ENCODE measurements at places on chromosomes 12 and 14.

DNA sequence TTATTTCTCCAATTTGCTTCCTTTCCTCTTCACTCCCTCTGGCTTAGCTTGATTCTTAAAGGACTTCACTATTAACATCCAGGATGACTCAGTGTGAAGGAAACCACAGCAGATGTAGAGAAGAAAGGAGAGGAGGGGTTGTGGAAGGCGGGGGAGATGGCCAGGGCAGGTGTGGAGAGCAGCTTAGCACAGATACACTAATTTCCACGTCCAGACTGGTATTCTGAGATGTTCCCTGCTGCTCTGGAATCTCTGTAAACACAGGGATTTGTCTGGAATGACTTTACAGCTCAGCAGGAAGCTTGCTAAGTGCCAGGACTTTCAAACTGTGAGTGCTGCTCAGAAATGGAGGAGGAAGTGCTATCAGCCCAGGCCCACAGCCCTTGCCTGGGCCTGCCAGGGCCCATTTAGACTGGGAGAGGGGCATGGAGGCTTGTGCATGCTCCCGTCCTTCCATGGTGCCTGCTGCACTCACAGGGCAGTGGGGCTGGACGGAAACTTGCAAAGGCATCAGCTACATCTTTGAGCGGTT is 202.5 kb upstream of the DDHD1 start:
- DNase-seq, result no peak

GRCh38 chr12:106281804-106282203 is 20.7 kb upstream of the TCP11L2 start:
- DNase-seq, result no peak

DNA sequence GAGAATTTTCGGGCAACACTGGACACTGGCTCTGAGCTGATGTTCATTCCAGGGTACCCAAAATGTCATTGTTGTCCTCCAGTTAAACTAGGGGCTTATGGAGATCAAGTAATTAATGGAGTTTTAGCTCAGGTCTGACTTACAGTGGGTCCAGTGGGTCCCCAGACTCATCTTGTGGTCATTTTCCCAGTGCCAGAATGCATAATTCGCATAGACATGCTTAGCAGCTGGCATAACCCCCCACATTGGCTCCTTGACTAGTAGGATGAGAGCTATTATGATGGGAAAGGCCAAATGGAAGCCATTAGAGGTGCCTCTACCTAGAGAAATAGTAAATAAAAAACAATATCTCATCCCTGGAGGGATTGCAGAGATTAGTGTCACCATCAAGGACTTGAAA is 818.9 kb downstream of the TMTC2 start:
- DNase-seq, result no peak

DNA sequence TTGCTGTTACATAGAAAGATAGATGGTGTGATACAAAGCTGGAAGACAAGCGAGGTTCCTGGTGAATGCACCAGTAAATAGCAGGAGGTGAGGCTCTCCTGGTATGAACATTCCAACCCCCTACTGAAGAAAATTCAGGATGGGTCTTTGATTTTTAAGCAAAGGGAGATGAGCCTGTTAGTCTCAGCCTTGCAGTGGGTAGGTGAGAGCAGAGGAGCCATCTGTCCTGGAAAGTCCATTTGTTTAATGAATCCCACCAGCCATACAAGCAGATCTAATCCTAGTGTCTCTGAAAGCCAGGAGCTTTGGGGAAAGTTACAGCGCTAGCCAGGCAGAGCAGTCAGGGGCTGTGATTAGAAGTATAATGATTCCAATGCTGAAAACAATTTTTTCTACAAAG is 234.8 kb upstream of the FOXN3 start:
- no peak for DNase-seq

DNA sequence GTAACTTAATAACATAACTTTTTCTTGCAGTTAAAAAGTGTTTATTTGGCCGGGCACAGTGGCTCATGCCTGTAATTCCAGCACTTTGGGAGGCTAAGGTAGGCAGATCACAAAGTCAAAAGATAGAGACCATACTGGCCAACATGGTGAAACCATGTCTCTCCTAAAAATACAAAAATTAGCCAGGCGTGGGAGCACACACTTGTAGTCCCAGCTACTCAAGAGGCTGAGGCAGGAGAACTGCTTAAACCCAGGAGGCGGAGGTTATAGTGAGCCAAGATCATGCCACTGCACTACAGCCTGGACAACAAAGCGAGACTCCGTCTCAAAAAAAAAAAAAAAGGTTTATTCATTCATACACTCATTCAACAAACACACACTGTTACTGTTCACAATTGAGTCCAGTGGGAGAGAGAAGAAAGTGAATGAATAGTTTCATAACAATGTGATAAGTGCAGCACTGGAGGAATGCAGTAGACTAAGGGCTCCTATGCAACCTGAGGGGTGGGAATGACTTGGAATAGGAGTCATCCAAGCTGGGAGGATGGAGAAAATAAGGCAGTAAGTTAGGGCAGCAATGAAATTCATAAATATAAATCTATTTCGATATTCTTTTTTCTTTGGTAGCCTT is 19.8 kb downstream of the DAD1 start:
- DNase-seq, result no peak

GRCh38 chr14:50676814-50677516 is 8.9 kb upstream of the SAV1 start:
- no peak for DNase-seq

- DNase-seq, result no peak
Observed at GRCh38 chr12:65826353-65827171, 2.3 kb downstream of the HMGA2 start.

GRCh38 chr12:1536817-1537216 is 57.6 kb downstream of the FBXL14 start:
- DNase-seq, result no peak

DNA sequence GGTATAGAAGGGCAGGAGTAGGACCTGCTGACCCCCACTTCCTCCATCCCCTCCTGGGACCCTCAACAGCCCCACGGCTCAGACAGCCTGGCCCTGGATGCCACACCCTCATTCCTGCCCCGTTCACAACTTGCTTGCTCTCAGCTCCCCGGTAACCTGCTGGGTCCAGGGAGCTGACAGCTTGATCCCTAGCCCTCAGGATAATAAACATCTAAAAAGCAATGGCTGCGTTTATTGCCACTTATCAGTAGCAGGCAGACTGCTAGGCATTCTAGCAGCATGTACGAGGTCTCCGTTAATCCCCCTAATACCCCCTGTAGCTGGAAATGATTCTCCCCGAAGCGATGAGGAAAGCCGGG is 24.3 kb upstream of the RPLP0 start:
- no peak for DNase-seq

- DNase-seq, result no peak
Observed at GRCh38 chr12:88062474-88062873, 33.3 kb upstream of the C12orf50 start.

- DNase-seq, result no peak
Observed at GRCh38 chr12:64080319-64081007, 141.6 kb downstream of the KICS2 start.

GRCh38 chr12:122150127-122150681 is 23.8 kb downstream of the IL31 start:
- no peak for DNase-seq

DNA sequence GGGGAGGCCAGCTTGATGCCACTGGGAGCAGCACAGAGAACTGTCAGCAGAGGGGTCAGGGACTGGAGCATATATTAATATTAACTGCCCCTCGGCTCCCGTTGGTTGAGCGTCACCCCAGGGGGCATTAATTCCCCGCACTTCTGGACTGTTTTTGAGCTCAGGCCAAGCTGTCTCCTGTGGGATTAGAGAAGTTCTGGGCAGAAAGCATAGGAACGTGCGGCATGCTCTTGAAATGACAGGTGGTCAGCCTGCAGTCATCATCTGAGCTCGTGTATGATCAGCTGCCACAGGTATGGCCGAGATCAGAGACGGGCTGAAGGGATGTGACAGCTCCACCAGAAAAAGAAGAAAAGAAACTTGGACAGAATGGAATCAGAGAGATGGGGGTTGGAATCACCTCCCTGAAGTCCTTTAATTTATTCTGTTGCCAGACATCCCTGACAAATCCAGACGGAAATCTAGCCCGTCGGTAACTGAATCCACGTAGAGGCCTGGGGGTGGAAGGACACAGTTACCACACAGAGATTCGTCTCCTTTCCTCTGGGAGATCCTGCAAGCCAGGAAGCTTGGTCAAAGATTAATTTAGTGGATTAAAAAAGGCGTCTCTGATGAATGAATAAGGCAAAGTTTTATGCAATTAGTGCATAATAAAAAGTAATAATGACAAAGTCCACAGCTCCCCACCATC is 23.6 kb downstream of the NR1H4 start:
- DNase-seq, result no peak

- DNase-seq, result no peak
Observed at GRCh38 chr14:34619471-34619870, 10.5 kb downstream of the SNX6 start.

GRCh38 chr14:96090441-96091148 is 51.4 kb downstream of the C14orf132 start:
- no peak for DNase-seq

GRCh38 chr12:709455-710020 is 42.8 kb upstream of the WNK1 start:
- DNase-seq, result no peak

- no peak for DNase-seq
Observed at GRCh38 chr14:68315081-68315480, 477.8 kb downstream of the ZFP36L1 start.

DNA sequence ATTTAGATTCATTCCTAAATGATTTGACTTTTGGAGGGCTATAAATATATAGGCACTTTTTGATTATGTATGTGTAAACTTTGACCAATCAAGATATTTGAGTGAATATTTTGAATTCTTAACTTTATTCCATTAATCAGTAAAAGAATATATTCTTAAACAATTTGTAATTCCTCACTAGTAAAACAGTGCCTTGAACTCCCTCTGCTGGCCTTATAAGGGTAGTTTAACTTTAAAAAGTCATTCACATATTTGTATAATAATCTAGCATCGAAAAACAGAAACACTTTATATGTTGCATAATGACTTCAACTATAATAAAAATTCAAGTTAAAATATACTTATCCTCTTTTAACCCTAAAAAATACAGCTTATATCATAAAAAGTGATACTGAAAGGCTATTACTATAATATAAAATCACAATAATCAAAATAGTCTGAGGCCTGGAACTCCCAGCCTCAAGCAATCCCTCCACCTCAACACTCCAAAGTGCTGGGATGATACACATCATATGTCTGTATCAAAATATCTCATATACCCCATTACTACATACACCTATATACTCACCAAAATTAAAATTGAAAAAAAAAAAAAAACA is 31.2 kb downstream of the CCDC59 start:
- no peak for DNase-seq

GRCh38 chr12:68497702-68498101 is 113.0 kb upstream of the RAP1B start:
- no peak for DNase-seq

- DNase-seq, result no peak
Observed at GRCh38 chr12:122503147-122503751, 2.5 kb upstream of the ZCCHC8 start.

- no peak for DNase-seq
Observed at GRCh38 chr12:101110866-101111265, 99.2 kb downstream of the SLC5A8 start.

DNA sequence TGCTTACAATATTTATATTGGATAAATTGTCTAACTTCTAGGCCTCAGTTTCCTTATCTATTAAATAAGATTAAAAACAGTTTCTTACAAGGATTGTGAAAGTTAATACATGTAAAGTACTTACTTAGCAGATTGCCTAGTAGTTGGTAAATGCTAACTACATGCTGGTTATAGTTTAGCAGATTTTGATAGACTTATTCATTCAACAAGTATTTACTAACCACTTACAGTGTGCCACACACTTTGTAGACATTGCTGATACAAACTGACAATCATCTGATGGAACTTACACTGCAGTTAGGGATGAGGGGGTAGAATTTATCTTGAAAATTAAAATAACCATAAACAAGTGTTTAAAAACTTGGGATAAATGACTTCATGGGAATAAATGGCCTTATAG is 50.4 kb downstream of the ARID2 start:
- DNase-seq, result no peak

GRCh38 chr12:15192720-15193119 is 28.5 kb downstream of the RERG start:
- DNase-seq, result no peak

- no peak for DNase-seq
Observed at GRCh38 chr12:66648033-66648735, 30.7 kb downstream of the GRIP1 start.

DNA sequence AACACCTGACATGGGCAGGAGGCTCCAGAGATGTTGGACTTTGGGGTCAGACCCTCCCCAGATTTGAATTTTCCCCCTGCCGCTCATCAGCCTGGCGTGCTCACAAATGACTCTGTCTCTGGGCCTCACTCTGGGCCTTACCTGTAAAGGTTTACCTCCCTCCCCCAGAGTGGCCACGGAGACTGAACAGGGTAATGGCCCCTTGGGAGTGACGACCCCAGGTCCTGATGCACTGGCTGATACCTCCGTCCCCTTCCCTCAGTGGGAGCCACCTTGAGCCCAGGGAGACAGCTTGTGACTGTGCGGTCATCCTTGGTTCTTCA is 7.0 kb downstream of the SLC25A29 start:
- DNase-seq, result no peak
